ENCODE measurements at places on chromosomes 12 and 14.

DNA sequence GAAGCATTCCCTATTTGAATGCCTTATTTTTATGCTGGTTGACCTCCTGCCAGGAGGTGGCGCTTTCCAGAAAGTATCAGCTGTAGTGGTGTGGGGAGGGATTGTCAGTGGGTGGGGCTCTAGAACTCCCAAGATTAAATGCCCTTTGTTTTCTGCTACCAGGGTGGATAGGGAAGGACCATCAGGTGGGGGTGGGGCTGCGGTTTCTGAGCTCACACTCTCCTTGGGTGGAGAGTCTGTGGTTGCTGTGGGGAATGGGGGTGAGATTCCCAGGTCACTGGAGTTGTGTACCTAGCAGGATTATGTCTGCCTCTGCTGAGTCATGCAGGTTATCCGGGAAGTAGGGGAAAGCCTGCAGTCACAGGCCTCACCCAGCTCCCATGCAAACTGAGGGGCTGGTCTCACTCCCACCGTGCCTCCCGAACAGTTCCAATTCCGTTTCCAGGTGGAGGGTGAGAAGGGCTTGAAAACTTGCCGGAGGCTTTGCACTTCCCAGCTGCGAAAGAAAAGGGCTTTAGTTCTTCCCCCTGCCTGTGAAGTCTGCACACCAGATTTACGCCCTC, 68.3 kb downstream of the ALG10B start:
- no peak for DNase-seq

GRCh38 chr14:94360945-94361565, 27.3 kb downstream of the SERPINA1 start:
- DNase-seq, result peak; percentile 82

DNA sequence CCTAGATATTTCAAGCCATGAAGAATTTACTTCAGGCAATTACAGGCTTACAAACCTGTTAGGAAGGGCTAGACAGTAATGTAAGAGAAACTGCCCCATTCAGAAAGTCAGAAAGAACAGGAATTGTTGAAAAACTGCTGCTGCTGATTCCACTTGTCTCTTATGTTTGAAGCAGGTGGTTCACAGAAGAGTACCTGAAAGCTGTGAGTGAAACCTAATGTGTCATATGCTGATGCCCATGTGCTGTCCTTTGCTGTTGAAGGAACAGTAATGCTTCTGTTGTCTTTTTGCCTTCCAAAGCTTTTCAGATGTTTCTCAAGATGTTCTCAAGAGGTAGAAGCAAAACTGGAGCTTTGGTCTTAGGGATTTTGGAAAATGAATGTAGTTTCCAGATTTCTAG, 39.0 kb downstream of the MNAT1 start:
- DNase-seq, result no peak

- DNase-seq, result no peak
Observed at GRCh38 chr14:106080922-106081321, 554.5 kb downstream of the TMEM121 start.

- DNase-seq, result no peak
Observed at GRCh38 chr12:1972260-1972659, 32.0 kb downstream of the DCP1B start.

- DNase-seq, result no peak
Observed at GRCh38 chr12:93300611-93301021, 77.1 kb upstream of the NUDT4 start.

DNA sequence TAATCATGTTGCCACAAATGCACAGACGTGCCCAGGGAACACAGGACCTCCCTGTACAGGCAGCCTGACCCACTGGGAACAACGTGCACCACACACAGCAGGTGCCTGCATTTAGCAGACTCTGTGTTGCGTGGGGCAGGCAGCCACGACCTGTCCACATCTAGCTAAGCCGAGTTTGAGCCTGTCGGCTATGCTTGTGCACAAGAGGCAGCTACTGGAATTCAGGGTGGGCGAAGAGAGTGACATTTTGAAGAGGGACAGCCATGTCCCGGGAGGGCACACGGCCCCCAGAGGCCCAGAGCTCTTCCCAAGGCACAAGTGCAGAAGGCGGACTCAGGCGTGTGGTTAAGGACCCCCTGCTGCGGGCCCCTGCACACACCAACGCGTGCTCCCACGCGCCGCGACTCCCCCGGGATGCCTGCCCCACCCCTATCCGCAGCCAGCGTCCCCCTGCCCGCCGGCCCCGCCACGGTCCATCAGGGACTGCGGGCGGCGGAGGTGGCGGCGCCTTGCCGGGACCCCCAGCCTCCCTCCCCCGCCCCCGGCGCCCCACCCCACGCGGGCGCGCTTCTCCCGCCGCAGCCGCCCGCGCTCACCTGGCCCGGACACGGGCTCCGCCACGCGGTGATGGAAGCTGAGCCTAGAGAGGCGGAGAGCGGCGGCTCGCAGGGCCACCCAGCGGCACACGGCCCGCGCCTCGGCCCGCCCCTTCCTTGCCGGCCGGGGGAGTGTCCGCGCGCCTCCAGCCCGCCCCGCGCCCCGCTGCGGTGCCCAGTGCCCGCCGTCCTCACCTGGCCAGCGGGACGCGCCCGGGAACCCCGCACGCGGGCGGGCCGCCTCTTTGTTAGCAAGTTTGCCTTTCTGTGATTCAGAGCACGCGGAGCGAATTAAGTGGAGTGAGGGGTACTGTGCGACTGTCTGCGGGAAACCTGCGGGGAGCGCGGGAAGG, 125.3 kb upstream of the PRMT8 start:
- no peak for DNase-seq

DNA sequence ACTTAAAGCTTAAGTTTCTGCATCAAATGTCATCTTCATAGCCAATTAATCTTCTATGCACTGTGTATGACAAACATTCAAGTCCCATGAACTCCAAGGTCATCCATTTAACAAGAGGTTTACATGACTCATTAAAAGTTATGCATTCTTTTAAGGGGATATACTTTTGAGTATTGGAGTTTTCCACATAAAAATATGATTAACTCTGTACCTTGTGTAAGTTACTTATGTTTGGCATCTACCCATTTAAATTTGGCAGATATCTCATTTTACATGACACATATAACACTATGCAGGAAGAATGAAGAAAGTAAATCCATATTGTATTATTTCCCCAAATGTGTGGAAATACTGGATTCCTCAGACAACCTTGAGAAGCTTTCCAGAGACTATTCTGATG, 240.2 kb downstream of the PAX9 start:
- no peak for DNase-seq

DNA sequence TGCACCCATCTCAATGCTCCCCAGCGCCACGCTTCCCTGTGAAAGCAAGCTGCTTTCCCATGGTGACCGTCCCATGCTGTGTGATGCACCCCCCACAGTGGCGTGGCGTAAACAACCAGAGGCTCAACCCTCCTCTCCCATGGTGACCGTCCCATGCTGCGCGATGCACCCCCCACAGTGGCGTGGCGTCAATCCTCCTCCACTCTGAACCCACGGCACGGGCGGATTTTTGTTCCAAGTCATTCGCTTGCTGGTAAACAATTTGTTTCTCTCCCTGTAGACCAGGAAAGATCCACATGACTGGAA, 8.9 kb downstream of the STX2 start:
- DNase-seq, result no peak

GRCh38 chr14:69481815-69482568, 2.5 kb upstream of the PLEKHD1 start:
- DNase-seq, result no peak

DNA sequence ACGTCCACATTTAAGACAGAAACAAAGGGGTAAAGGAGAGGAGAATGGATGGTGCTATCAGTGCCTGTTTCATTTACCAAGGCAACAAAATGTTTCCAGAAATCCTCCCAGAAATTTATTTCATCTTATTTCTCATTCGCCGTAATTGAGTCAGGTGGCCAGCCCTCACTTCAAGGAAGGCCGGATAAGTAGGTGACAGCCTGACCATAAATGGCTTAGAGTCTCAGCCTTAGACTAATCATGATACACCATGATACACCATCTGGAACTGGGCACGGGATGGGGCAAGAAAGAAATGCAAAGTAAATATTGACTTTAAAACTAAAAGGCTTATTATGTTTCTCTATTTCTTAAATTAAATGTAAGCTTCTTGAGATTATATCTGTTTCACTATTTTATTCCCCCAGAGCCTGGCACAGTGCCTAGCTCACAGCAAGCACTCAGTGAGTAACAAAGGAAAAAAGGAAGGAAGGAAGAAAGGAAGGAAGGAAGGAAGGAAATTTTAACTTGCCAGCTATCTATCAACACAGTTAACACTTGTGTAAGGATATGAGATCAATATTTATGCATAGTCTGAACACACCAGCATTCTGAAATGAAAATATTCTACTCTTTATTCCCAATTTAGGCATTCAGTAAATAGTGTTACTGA, 106.1 kb upstream of the FSCB start:
- DNase-seq, result no peak

DNA sequence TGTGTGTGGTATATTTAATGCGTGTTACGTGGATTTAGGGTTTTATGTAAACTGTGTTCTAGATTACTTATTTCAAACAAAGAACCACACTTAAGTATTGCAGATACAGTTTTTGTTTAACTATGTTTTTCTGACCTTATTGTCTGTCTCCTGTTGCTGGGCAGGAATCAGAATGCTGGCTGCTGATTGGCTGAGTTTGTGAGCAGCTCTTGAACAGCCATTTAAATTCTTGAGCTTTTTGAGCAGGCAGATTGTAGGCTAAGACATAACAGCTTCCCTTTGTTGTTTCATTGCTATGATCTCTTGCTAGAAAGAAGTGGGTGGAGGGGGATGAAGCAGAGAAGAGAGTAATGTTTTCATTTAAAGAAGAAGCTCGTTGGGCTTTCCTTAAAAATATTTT, 52.2 kb downstream of the ATF7IP start:
- DNase-seq, result peak; percentile 57

- DNase-seq, result no peak
Observed at GRCh38 chr14:61742371-61742770, 19.8 kb upstream of the SNAPC1 start.

- no peak for DNase-seq
Observed at GRCh38 chr14:61033855-61034254, 52.8 kb downstream of the SLC38A6 start.

GRCh38 chr12:54593135-54593534, 4.7 kb upstream of the PPP1R1A start:
- no peak for DNase-seq

- no peak for DNase-seq
Observed at GRCh38 chr12:10075451-10075850, 23.3 kb downstream of the CLEC1A start.

DNA sequence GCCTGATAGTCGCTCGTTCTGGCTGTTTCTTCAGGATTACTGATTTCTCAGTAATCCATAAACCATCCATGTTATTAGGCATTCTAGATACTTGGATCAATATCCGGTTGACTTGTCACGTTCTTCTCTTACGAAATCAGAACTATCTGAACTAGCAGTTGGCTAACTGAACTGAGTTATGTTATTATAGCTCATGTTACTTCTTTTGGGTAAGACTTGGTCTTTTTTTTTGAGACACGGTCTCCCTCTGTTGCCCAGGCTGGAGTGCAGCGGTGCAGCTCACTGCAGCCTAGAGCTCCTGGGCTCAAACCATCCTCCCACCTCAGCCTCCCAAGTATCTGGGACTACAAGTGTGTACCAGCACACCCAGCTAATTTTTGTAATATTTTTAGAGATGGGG, 178.6 kb downstream of the PRKCH start:
- DNase-seq, result no peak

GRCh38 chr12:3090240-3091037, 13.3 kb downstream of the TSPAN9 start:
- DNase-seq, result no peak

DNA sequence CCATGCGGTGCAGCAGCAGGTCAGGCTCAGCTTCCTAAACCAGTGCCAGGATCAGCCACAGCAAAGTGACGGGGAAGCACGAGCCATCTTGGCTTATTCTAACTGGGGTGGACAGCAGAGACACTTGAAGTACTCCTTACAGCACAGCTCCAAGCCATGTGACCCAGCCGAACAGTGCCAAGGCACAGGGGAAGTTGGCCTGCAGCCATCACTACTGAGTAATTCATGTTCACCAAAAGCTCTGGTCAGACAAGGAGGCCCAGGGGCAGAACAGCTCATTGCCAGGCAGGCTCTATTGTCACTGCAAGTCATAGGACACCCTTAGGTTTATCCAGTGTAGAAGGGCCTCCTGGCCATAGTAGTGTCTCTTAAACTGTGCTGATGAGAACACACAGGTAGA, 23.4 kb upstream of the SLC35F4 start:
- DNase-seq, result no peak

DNA sequence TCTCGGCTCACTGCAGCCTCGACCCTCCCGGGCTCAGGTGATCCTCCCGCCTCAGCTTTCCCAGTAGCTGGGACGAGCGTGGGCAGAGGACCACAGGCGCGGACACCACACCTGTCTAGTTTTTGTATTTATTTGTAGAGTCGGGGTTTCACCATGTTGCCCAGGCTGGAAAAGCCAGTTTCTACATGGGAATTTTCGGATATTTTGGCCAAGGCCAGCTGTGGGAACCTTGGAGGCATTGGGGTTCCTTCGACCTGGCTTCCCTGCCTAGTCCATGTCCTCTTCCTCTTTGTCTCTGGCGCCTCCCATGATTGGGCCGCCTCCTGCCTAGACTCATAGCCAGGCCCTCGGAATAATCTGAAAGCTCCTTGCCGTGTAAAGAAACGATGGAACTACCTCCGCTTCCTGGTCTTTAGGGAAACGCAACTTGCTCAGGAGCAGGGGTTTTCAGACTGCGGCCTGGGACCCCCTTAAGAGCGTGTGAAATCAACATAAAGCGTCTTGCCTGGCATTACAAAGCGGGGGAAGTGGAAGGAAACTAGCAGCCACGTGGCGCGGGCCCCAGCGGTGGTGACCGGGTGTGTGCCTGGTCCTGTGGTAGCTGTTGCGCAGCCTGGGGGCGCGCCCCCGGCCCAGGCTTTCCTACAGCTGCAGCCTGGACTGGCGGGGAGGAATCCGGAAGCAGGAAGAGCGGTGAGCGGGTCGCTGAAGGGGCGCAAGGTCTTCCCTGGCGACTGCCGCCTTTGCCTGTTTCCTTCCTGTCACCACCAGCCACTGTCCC, 1.4 kb upstream of the HSP90AA1 start:
- peak; percentile 59 for DNase-seq

DNA sequence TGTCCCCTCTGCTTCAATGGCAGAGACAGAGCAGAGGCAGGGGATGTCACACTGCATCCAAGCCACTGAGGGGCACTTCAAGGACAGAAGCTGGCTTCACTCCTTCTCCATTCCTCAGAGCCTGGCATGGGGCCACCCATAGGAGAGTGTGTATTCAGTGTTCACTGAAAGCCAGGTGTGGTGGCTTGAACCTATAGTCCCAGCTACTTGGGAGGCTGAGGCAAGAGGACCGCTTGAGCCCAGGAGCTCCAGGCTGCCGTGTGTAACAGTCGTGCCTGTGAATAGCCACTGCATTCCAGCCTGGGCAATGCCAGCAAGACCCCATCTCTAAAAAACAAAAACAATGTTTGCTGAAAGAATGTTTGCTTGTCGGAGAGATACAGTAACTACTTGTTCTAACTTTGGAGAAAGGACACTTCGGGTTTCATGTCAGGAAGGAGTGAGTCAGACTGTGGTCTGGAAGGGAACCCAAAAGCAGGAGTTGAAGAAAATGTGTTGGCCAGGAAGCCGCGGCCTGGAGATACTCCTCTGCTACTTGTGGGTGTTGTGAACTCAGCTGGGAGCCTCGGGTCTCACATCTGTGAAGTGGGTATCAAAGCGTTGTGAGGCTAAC, 43.4 kb downstream of the ELK3 start:
- no peak for DNase-seq

- DNase-seq, result no peak
Observed at GRCh38 chr14:71238835-71239234, 331.6 kb downstream of the PCNX1 start.

GRCh38 chr12:29991924-29992323, 208.2 kb upstream of the TMTC1 start:
- DNase-seq, result no peak
